ENCODE measurements at places on chromosomes 3 and 15.

- DNase-seq = no peak
These were observed 311.5 kb downstream of the THSD4 start for GRCh38 chr15:71426792-71427191.

GRCh38 chr3:178537122-178537705, 978 bp downstream of the KCNMB2 start:
- no peak for DNase-seq

GRCh38 chr15:88711806-88712205, 73.0 kb downstream of the ISG20 start:
- no peak for DNase-seq

- DNase-seq = no peak
These were observed 1.0 kb upstream of the CD200R1L start for GRCh38 chr3:112847692-112848091.

DNA sequence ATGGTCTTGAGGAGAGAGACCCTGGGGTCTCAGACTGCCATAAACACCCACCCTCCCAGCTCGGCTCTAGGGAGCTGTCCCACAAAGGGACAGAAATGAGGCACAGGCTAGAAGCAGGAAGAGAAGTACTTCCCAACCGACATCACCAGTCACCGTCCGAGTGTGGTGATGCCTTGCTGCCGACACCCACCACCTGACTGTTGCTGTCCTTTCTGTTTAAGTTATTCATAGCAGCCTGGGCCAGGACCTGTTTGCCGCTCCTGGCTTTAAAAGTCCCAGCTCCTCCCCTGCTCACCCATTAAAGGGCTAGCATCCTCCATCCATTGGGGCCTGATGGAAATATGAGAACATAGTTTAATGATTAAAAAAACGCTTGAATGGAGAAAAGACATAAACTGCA, 13.2 kb upstream of the SPG11 start:
- DNase-seq = no peak

- DNase-seq = no peak
These were observed 121.1 kb downstream of the SHQ1 start for GRCh38 chr3:72727172-72727571.

GRCh38 chr15:63043335-63044076, 959 bp downstream of the TPM1 start:
- peak; percentile 35 for DNase-seq

GRCh38 chr15:95291898-95292472, 1038.5 kb upstream of the NR2F2 start:
- DNase-seq = no peak

DNA sequence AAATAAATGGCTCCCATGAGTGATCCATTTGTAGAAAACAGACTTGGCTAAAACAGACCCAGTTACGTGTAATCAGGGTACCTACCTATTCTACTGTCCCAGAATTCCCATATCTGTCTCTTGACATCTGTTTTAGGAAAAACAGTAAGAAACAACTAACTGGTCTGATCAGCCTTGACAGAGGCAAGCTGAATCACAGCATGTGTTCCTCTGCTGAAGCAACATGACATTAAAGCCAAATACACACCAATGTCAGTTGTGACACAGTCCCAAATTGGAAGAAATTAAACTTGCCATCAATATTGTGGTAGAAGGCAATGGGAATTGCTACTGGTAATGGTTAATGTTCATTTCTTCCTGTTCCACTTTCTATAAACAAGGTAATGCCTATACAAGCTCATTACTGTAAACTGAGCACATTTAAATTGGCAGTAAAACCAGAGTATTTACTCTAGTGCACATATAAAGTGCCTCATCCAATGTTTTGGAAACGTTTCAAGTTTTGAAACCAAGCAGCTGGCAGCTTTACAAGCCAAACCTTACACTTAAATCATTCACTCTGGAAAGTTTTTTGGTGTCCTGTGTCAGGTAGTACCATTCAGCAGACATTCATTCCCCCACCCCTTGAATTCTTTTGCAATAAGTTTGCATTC, 27.0 kb downstream of the ALDH1A2 start:
- DNase-seq = peak; percentile 46

- no peak for DNase-seq
These were observed 468.6 kb downstream of the CNTN6 start for GRCh38 chr3:1561427-1561826.

DNA sequence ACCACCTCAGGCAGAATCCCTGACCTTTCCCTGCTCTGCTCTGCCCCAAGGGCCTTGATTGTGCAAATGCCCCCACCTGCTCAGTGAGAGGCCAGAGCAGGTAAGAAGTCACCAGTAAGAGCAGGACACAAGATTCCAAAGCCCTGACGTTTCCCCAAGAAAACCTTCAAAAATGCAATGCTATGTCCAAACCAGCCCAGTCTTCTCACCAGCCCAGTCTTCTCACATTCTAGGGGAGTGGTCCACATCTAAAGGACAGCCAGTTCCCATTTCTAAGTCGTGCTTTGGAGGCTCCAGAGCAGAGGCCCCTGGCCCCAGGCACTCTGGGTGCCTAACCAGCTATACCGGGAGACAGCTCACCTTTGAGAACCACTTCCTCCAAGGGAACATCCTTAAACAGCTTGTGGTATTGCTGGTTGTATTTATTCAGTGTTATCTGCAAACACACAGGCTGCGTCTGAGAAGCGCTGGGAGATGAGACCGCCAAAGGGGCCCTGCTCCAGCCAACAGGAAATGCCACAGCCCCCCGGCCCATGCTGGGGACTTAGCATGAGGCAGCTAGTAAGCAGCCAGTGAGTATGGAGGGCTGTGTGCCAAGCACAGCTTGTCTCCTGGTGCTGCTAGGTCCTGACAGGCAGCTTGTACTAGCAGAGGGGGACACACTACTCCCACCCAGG, 29.3 kb downstream of the GRAMD2A start:
- peak; percentile 81 for DNase-seq

DNA sequence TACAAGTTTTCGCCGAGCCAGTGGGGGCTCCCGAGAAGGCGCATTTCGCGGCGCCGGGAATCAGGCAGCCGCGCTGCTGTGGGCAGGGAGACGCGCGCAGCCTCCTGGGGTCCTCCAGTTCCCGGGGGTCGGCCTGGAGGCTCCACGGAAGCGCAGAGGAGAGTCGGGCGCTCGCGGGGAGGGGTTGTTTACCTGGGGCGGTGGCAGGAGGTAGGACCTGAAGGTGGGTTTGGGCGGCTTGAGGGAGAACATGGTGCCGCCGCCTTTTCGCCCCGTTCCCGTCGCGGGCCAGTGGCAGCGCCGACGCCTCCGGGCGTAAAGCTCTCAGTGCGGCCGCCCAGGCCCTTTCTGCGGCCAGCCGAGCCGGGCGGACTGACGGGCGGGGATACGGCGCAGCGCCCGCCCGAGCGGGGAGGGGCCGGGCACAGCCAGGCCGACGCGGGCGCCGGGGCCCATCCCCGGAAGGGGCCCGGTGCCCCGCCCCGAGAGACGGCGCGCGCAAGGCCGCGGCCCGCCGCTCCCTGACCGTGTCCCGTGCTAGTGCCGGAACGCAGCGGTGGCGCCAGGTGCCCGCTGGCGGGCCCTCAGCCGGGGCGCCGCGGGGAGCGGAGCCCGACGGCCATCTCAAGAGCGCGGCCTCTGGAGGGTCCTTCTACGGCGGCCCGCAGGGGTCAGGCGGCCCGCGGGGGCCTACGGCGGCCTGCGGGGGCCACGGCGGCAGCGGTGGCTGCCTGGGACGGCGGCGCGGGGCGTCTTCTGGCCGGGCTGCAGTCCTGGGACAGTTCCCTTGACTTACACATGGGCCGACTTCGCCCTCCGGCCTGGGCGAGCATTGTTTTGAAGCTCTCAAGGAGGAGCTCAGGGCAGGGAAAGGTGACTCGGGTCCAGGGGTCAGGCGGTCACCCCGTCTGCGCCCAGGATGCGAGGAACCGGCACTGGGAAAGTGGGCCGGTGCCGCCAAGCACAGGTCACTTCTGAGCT, at the start of gene MTMR10:
Gene MTMR10, minus strand, starts transcription at position 374 of the 981 bp plus-strand sequence. Its CDS starts 122 bp downstream, at position 252.
- DNase-seq = peak; percentile 89

- DNase-seq = peak; percentile 86
These were observed 190.7 kb upstream of the NDN start for GRCh38 chr15:23877502-23878412.

DNA sequence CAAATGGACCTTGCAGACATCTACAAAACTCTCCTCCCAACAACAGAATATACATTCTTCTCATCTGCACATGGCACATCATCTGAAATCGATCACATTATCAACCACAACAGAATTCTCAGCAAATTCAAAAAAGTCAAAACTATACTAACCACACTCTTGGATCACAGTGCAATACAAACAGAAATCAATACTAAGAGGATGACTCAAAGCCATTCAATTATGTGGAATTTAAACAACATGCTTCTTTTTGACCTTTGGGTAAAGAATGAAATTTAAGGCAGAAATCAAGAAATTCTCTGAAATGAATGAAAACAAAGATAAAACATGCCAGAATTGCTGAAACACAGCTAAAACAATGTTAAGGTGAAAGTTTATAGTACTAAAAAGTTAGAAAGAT, 358.1 kb downstream of the NSUN3 start:
- DNase-seq = no peak

- DNase-seq = peak; percentile 38
These were observed 159.8 kb upstream of the TSC22D2 start for GRCh38 chr3:150248116-150248887.

DNA sequence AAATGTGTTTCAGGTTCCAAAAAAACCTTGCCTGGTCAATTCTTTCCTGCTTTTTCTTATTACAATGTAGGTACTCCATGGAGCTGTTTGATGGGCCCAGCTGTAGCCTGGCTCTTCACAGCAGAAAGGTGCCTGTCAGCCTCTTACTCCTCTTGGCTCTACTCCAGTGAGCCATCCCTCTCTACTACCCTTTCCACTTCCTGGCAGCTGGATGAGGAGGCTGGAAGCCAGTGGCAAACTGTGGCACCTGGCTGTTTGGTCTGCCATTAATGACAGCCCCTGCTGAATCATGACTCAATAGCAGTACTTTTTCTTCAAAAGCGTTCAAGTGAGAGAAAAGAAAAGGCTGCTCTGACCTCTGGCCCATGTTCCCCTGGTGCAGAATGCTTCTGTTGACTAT, 618.1 kb downstream of the PYDC2 start:
- DNase-seq = no peak

DNA sequence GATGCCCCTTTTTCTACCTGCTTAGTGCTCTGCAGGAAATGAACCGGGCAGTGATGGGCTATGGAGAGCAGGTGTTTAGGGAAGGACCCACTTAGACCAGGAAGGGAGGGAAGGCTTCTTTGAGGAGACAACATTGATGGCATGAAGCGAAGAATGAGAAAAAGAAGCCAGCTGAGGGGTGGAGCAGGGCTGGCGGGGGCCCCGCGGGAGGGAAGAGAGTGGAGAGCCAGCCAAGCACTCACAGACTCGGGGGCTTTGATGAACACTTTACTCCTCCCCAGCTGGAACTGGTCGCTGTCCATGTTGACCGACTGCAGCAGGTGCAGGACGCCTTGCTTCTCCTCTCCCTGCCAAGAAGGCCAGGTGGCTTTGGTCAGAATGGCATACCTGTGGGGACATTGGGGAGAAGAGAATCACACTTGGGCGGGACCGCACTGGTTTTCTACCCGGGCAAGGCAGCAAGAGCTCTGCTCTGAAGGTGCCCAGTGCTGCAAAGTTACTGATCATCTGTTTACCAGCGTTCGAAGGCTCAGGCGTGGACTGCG, 28.4 kb upstream of the LDHAL6B start:
- no peak for DNase-seq

GRCh38 chr3:81624756-81625155, 136.7 kb downstream of the GBE1 start:
- no peak for DNase-seq

DNA sequence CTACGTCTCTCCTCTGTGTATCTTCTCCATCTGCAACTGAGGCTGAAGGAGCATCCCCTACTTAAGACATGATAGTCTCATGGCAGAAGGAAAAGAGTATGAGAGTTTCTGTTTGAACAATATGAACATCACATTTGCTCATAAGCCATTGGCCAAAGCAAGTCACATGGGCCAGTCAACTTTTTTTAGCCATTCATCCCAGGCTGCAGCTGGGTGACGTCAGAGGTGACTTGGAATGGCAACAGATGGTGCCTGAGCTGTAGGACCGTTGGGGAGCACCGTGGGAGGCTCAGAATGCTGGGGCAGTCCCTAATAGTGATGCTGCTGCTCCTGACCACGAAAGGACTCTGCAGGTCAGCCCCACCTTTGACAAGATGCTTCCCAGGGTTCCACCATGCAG, 58.7 kb downstream of the CRTC3 start:
- DNase-seq = no peak

DNA sequence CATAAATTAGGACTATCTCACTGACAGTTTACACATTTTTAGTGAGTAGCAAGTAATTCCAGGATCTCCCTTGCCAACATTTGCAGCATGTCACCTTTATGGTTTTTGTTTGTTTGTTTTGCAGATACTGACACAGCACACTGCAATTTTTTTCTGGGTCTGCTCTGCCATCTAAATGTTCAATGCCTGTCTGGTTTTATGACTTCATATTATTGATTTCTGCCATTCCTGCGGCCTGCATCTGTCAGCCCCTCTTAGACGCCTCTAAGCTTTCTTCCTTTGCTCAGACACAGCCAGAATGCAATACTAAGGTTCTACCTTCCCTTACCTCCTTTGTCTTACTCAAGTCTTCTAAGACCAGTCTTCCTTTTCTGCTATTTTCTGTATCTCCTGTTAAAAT, 321.2 kb upstream of the AZI2 start:
- no peak for DNase-seq

DNA sequence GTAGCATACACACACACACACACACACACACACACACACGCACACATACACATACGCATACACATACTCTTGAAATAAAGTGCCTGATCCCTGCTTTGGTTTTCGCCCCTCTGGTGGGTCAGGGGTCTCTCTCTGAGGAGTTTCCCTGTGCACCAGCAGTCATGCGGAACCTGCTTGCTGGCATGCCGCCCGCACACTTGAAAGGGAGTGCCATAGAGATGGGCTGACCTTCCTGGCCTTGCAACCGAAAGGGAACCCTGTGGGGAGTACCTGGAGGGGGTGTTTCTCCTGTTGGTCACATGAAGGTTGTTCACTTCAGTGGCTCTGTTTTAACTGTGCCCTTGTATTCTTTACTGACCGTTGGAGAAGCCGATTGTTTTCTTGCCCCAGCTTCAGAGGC, 752.3 kb downstream of the NR2F2 start:
- DNase-seq = no peak

DNA sequence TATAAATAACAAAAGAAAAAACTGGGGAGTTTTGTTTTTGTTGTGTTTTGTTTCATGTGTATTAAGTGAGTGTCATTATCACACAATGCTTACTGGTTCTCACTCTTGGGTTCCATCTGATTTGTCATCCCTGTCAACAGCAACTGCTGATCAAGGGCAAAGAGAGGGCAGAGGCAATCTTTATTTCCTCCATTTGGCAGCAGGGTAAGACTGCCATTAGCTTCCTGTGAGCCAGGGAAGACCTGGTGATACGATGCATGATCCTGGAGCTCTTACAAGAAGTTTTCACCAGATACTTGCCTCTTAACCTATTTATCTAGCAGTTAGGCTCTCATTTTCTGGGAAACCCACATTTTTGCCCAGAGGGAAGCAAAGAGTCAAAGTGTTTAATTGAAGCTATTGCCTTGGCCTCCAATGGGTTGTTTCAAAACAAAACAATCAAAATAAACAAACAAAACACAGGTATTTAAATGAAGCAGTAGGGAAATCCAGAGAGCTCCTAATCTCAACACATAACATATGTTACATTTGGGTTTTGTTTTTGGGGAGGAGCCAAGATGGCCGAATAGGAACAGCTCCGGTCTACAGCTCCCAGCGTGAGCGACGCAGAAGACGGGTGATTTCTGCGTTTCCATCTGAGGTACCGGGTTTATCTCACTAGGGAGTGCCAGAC, 529.8 kb downstream of the MAGI1 start:
- DNase-seq = no peak

- no peak for DNase-seq
These were observed 44.5 kb upstream of the MAGEF1 start for GRCh38 chr3:184756151-184757021.

GRCh38 chr3:187000711-187001151, 70.4 kb downstream of the ST6GAL1 start:
- DNase-seq = no peak
